NCI-H226 (cell line): ENCODE measurements at places on chromosomes 4 and X.

- no peak for DNase-seq
Observed at GRCh38 chrX:85907316-85907715, 140.0 kb downstream of the CHM start.

DNA sequence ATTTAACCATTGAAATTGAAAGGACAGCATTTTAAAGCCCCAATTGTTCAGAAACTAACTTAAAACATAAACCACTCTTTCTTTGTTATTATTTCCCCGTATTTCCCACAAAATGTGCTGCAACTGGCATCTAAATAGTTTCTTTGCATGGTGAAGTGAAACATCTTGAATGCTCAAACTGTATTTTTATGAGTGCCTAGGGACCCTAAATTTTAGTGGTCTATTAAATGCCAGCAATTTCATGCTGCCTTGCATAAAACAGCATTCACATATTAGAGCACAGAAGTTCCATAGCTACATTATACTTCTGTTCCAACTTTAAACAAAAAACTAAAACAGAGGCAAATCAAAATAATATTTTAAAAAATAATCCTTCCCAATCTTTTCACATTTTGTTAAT lies 5.4 kb downstream of the RAB28 start:
- no peak for DNase-seq

DNA sequence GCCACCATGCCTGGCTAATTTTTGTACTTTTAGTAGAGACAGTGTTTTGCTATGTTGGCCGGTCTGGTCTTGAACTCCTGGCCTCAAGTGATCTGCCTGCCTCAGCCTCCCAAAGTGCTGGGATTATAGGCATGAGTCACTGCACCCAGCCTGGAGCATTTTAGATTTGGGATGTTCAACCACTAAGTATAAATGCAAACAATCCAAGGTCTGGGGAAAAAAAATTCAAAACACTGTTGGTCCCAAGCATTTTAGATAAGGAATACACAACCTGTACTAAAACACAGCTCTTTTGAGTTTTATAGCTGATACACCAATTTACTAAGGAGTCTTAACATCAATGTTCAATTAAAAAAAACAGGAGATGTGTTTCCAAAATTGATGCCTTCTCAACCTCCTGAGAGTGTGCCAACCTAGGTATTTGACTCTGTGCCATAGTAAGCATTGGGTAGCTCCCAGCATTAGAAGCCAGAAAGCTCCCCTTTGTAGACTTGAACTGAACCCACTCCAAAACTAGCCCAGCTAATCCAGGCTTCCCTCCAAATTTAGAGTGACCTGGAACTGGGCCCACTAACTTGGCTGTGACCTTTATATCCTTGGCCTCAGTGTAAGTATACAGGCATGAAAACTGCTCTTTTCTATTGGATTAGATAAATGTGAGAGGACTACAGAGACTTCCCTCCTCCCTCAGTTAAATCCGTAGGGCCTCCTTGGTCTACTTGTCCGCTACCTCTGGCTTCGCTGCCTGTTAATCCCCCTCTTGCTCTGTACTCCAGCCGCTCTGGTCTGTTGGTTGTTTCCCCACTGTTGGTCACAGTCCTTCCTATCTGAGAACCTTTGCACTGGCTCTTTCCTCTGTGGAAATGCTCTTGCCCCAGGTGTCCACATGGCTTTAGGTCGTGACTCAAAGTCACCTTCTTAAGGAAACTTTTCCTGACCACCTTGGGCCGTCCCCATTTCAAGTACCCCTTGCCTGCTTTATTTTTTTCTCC lies 77.6 kb downstream of the CCKAR start:
- DNase-seq: no peak

DNA sequence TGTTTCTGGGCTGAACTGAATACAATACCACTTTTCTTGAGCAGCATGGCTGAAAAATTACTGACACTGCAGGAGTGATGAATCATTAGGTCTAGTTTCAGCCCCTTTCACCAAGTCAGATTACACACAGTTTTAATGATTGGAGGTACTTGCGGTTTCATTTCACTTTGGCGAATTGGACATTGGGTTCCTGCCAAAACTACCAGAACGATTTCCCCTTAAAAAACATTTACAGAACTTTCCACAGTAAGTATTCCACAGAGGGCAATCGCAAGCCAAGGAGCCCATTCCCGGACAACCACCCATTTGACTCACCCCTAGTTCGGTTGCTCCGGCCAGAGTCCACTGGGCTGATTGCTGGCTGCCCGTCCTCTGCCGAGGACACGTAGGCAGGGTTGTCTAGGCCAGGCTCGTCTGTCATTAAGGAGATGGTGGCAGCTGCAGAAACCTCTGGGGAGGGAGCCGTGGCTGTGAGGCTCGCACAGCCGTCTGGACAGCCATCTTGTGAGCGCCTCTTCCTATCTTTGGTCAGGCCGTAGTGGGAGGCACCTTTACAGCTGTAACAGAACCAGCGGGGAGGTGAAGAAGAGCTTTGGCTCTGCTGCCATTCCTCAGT lies 83.5 kb downstream of the LNX1 start:
- DNase-seq: peak; percentile 72

- DNase-seq: no peak
Observed at GRCh38 chr4:17546678-17547077, 30.3 kb upstream of the LAP3 start.

DNA sequence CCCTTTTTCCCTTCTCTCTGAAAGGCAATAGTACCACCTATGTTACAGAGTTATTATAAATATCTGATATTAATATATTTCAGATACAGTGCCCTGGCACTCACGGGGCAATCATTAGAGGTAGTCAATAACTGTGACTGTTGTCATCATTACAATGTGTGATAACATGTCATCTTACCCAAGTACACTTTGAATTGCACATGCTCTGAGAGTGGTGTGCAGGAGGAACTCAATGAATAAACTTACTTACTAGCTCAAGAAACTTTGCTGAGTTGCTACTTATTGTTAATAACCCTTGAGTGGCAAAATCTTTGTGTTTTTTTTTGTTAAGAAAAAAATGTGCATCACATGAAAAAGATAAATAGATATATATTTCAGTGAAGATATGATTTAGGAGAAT lies 275.1 kb upstream of the RASGEF1B start:
- no peak for DNase-seq

GRCh38 chrX:70664726-70665125 lies 220.1 kb downstream of the DLG3 start:
- no peak for DNase-seq

DNA sequence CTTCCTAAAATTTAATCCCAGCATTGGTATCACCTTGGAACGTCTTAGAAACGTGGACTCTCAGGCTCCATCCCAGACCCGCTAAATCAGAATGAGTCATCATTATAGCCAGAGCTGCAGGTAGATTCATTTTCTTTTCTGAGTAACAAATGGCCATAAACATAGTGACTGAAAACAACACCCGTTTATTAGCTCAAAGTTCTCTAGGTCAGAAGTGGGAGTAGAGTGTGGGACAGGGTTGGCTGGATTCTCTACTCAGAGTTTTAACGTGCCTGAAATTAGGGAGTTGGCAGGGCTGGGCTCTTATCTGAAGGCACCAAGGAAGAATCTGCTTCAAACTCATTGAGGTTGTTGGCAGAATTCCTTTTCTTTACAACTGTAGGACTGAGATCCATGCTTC lies 101.8 kb upstream of the C1QTNF7 start:
- peak; percentile 80 for DNase-seq

- DNase-seq: no peak
Observed at GRCh38 chr4:7431696-7432530, 2.8 kb downstream of the PSAPL1 start.

DNA sequence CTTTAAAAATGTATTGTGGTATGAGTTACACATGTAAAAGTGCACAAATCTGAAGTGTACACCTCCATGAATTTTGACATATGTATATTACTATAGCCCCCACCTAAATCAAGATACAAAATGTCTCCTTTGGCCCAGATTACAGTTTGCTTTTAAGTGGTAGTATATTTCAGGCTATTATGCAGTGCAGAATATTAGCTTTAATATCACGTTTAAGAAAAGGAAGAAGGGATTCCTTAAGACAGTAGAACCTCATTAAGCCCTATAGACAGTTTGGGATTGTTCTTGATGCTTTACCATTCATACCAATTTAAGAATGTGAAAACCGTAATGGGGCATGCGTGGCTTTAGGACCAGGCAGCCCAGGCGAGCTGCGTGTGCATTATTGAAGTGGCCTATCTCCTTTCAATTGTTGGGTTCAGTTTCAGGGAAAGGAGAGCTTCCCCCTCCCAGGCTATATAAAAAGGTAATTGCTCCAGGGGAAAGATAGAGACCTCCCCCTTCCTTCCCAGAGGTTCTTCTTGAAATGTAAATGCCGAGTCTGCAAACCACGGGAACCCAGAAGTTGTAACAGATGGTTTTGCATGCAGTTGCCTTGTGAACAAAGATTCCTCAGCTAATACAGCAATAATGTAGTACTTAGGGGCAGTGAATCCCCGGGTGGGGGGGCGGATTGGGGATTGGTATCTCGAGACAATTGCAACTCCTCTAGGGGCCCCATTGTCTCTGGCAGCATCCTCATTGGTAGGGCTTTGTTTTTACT lies 106.1 kb downstream of the UCHL1 start:
- no peak for DNase-seq

DNA sequence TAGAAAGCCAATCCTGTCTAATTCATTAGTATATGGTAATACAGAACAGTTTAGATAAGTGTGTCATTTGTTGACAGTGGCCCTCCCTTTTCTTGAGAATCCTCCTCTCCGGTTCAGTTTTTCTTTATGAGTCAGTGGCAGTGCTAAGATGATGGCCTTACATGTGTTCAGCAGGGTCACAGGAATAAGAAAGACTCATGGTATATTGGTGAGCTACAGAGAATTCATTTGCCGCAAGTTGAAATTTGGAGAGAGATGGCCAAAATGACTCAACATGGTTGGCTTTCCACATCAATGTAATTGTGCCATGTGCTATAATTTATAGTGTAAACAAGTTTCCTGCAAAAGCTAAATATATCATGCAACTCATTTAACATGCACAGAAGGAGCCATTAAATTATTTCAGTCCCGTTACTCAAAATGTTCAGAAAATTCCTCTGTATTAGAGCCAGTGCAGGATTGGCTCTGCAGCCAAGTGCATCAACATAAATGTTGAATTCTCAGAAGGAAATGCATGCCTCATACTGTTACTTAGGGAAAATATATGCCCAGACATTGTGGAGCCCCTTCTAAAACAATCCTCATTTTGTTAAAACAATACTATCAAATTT lies 374.3 kb downstream of the AFF2 start:
- no peak for DNase-seq
